ENCODE measurements at places on chromosomes 1 and 21.
A peak's percentile ranks its signal among the peaks of the same experiment; 100 is the strongest.

DNA sequence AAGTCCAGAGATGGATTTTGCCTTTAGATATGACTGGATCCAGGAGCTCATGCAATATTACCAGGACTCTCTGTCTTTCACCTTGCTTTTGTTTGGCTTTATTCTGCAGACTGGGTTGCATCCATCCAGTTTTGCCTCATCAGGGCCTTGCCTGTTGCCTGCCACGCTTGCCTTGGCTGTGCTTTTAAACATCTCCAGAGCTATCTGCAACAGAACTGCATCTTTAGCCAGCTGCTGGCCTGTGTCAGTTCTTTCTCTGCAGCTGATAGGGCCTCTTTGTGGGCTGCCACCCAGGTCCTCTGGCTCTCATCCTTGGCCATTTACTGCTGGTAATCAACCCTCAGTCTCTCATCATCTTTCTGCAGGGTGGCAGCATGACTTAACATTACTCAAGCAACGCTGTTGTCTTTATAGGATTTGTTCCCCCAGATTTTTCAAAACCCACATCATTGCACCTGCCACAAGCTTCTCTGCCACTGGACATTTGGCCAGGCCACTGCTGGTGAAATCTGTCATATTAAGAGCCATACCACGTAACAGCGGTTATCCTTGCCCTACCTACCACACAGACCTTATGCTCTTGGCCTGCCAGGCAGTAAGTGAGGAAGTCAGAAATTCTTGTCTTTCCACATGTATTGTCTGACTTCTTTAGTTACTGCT lies 24.4 kb upstream of the HUNK start:
- DNase-seq: no peak

DNA sequence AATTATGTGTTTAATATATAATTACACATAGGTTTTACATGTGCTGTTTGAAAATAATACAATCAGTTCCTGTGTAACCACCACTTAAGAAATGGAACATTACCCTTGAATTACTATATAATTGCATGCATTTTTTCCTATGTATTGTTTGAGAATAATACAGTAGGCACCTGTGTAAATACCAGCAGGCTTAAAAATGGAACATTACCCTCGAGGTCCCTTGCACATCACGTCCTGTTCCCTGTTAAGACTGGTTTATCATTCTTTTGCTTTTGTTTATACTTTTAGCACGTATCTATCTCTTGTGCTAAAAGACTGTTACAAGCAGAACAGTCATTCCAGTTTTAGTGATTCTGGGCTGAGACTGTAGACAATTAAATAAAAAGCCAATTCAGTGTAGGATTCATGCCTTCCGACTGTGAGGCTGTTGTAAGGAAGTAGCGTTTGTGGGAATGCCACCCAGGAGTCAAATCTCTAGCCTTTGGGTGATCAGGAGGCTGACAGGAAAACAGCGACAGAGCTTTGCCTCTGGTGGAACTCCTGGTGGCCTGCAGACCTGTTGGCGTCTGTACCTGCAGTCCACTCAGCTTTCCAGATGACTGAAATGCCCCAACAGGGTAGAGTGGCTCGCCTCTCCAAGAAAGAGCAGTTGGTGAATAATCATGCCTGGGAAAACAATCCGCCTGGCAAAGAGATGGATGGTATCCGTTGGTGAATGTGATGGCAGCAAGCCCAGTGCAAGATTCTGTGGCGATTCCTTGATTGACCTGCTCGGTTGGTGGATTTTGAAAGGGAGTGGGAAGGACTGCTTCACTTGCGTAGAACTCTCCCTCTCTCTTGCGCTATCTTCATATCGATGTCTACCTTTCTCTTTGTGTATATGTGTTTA lies 58.0 kb downstream of the DISC1 start:
- DNase-seq: no peak

- DNase-seq: no peak
These were observed 666.0 kb upstream of the PLXNA2 start for GRCh38 chr1:208910161-208910560.

GRCh38 chr1:97365026-97365425 lies 555.8 kb downstream of the DPYD start:
- DNase-seq: no peak

DNA sequence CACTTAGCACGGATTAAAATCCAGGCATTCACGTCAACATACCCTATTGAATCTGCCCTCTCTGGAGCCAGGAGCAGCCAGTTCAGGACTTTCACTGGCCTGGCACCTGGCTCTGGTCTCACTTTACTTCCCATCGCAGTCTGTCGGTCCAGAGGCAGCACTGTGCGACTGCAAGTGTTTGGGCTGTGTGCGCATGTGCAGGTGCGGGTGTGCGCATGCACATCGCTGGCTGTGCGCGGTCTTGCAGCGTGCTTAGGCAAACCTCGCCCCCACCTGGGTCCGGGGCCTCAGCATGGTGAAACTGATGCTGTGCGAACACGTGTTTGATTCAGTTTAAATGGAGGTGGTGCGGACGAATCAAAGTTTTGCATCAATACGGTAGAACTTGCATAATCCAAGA lies 38.0 kb downstream of the ATF3 start:
- DNase-seq: no peak

- no peak for DNase-seq
These were observed 181.0 kb downstream of the DISC1 start for GRCh38 chr1:231807541-231807940.

DNA sequence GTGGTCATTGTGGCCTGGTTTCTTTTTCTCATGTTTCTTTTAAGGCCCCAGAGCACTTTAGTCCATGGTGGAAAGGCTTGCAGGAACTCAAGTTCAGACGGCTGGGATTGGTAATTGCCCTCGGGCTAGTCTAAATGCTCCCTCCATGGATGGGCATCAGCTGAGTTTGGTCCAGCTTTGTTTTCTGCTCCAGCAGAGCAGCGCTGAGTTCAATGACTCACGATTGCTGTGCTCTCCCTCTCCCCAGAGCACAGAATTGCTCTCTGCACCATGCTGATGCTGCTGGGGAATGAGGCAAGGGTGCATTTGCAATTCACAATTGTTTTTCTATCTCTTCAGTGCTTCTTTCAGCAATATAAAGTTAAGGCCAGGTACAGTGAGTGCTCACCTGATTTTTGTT lies 1.8 kb upstream of the OR2T6 start:
- DNase-seq: no peak

- no peak for DNase-seq
These were observed 159.8 kb upstream of the KCNJ6 start for GRCh38 chr21:38075833-38076587.

- no peak for DNase-seq
These were observed 35.4 kb upstream of the FOXO6 start for GRCh38 chr1:41325801-41326200.

DNA sequence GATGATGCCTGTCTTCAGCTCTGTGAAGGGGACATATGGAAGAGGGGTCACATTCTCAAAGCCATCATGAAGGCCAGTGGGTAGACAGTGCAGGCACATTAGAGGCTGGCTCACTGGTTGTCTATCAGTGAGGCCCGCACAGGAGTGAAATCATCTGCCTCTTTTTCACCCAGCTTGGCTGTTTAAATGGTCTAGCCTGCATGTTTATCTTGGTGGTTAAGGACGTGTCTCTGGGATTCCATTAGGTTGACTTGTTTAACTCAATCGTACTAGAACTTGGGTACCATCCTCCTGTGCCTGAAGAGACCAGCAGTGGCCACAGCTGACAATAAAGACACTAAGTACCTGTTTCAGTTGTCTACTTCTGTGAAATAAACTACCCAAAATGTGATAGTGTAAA lies 219.3 kb downstream of the PLPP3 start:
- no peak for DNase-seq

- no peak for DNase-seq
These were observed 2.6 kb upstream of the DVL1 start for GRCh38 chr1:1351511-1352427.

DNA sequence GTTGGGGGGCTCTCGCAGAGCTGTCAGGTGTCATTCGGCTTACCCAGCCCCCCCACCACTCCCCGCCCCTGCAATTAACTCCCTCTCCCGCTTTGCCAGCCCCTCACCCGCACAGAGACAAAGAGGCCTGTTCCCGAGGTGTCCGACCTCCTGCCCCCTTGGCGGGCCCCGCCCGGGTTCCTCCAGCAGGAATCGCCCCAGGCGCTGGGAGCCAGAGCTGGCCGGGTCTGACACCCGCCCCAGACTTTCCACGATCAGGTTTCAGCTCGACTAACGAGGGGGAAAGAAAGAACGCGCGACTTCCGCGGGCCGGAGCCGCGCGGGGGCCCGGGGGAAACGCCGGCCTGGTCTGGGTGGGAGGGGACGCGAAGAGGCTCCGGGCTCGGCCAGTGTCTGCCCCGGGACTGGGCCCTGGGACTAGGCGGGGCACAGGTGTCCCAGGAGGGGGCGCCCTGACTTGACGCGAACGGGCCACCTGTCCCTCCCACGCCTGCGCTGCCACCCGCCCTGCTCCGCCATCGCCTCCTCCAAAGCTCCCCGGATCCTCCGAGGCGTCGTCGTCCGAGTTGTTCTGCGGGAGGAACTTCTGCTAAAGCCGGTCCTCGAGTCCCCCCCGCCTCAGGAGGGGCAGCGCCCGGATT lies 36.4 kb upstream of the HHAT start:
- DNase-seq: no peak

DNA sequence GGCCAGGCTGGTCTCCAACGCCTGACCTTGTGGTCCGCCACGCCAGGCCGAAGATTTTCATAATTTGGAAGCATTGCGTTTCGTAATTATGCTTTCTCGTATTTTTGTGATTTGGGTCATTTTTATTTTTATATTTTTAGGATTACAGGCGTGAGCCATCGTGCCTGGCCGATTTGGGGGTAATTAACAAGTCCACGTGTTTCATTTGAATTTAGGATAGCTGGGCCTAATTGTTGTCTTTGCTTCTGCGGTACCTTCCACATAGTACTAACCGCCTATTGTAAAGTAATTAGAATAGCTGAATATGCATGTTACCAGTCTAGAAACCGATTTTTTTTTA lies 1.0 kb downstream of the RCC1 start:
- DNase-seq: no peak

- DNase-seq: no peak
These were observed 23.1 kb downstream of the SLC26A9 start for GRCh38 chr1:205920159-205920558.

DNA sequence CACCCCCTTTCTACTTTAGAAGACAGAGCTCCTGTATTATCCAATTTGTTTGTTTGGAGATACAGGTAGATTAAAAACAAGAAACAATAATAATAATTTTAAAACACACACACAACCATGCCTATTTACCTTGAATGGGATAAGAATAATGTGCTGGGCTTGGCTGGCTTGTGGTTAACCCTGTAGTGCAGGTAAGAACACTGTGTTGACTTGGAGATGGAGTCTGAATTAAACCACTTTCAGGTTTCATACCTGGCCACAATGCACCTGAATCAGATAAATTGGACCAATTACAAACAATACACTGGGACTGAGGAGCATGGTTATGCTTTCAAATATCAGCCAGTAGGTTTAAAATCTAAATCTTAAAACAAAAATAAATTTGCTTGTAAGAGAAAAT lies 60.8 kb downstream of the EYA3 start:
- DNase-seq: no peak

DNA sequence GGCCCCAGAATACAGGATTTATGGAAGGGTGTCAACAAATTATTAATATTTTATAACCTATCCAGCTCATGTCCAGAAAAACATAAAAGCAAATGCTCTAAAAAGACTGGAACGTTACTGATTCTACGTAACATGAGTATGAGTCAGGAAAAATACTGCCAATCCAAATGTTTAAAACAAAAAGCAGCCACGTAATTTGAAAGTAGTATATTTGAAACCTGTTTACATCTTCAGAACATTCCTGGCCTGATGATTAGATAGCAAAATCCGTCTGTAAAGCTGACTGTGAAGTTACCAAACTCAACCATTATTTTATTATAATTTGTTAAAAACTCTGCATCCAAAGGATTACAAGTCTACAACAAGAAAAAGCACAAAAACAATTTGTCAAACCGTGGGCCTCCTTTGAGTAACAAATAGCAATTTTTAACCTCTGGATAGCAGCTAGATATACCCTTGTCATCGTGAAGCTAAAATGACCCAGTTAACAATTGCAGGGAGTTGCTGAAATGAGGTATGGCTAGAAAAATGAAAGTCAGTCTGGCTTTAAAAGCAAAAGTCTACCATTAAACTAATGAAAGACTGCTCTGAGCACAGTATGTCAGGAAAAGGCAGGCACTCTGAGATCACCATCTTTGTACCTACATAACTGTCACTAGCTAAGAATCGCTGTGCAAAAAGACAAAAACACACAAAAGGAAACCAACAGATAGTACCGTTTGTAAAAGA lies 1.2 kb downstream of the UBR4 start:
- no peak for DNase-seq

- no peak for DNase-seq
These were observed 87.0 kb downstream of the SIPA1L2 start for GRCh38 chr1:232542633-232543593.

- DNase-seq: peak; percentile 69
These were observed 5.8 kb upstream of the MX1 start for GRCh38 chr21:41419921-41420862.

DNA sequence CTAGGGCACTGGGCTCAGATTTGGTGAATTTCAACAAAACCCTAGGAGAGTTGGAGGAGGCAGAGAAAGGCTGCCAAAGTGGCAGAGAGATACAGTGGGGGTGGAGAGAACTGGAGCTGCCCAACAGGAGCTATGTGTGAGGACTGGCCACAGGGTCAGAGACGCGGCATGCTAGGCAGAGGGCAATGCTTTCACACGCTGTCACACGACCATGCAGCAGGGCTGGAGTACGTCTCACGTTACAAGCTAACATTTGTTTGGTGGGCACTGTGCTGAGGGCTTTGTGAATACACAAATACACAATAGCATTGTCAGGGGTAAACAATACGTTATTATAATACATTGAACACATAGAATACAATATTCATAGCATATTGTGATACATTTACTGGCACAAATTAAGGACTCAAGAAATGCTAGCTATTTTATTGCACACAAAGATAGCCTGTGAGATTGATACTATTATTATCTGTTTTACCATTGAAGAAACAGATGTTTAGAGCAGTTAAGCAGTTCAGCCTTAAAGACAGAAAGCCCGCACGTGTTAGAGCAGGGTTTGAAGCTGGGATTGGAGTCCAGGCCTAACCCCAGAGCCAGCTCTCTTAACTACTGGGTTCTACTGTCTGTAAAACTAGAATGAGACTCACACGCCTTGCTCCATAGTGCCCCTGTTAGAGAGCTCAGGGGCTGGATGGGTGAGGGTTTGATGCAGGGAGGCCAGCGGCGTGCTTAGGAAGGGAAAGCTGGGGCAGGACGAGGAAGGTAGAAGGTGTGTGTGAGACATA lies 4.5 kb downstream of the RAB7B start:
- DNase-seq: no peak
